Glutamatergic neuron (in vitro differentiated cells): ENCODE measurements at places on chromosomes 12 and 14.

DNA sequence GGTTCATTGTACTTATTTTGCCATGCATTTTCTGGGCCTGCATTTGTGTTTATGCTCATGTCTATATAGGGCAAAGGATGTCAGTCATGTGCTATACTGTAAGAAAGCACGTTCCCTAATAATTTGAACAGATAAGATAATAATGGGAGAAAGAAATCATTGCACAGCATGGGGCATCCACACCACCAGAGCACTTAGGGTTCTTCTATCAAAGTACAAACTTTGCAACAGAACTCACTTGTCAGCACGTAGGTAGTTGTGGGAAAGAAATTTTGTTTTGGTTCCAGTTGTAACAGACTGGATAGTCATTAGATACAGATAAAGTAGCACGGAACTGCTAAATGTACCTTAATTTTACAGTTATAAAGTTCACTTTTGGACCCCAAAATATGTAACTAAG, 10.1 kb downstream of the PPP1CC start:
- H3K4me1 ChIP-seq, result peaks cover 18% of the 10 kb centered on the region
- no peak for DNase-seq
- no peak overlapping the region for H3K27ac ChIP-seq
- H3K36me3 ChIP-seq, result no peaks in the 10 kb centered on the region
- H3K27me3 ChIP-seq, result no peaks in the 10 kb centered on the region

- DNase-seq, result peak; percentile 19
- no peak overlapping the region for H3K27ac ChIP-seq
- H3K4me3 ChIP-seq, result no peak overlapping the region
- H3K27me3 ChIP-seq, result no peaks in the 10 kb centered on the region
These were observed 23.1 kb upstream of the HELB start for GRCh38 chr12:66279123-66279712.

- H3K4me3 ChIP-seq, result peak overlapping the region; percentile 82
- DNase-seq, result no peak
- peaks cover 42% of the 10 kb centered on the region for H3K4me1 ChIP-seq
- peaks cover 6% of the 10 kb centered on the region for H3K36me3 ChIP-seq
These were observed 111.2 kb downstream of the MYRFL start for GRCh38 chr12:69936214-69936731.

DNA sequence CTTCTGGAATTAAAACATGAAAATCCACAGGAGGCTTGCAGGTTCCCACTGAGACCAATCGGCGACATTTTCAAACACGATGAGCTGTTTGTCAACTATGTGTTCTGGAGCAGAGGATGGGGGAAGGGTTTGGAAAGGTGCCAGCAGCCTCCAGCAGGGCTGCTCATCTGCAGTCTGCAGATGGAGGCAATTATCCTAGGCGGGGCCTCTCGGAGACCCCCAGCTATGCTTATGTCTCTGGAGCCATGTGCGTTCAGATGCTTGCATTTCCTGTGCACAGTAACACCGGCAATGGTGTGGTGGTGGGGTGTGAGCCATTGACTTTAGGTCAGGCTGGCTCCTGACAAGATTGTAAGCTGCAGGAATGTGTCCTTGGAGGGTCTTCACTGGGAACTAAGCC, 51.7 kb downstream of the RPH3A start:
- peaks cover 2% of the 10 kb centered on the region for H3K27me3 ChIP-seq
- H3K27ac ChIP-seq, result peak overlapping the region; percentile 4
- H3K4me3 ChIP-seq, result peak overlapping the region; percentile 50
- peaks cover 14% of the 10 kb centered on the region for H3K4me1 ChIP-seq
- H3K36me3 ChIP-seq, result no peaks in the 10 kb centered on the region

DNA sequence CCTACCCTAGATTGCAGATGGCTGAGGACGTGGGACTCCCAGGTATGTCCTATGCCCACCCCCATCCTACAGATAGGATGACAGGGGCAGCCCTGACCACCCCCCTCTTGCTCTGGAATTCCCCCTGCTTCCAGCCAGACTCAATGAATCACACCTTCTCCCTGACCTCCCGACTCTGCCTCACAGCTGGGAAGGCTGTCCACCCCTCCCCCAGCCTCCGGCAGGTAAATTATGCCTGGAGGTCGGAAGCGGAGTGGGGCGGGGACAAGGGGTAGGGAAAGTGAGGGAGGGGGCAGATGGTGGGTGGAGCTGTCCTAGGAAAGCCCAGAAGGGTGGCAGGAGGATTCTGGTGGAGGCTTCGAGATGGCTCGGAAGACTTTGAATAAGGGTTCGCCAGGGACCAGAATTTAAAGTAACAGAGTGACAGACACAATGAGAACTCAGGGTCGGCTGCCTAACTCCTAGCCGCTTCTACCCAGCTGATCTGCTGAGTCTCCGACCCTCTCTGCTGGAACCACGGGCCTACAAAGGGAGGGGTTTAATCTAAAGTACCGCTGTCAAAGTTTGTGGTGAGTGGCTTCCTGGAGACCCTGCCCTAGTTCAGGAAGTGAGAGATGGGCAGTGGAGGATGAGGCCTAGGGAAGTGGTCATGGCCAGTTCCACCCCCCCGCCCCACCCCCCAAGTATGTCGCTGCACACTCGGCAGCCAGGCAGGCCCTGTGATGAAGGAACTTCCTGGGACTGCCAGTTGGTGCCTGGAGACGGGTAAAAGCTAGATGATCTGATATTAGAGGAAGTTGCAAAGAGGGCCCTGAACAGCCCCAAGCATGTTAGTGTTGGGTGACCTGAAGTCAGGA, 4.2 kb downstream of the PLEKHG3 start:
- DNase-seq, result no peak
- H3K36me3 ChIP-seq, result peaks cover 15% of the 10 kb centered on the region
- no peak overlapping the region for H3K27ac ChIP-seq
- H3K4me3 ChIP-seq, result no peak overlapping the region
- H3K4me1 ChIP-seq, result peaks cover 15% of the 10 kb centered on the region

GRCh38 chr14:90809530-90810312, 6.5 kb downstream of the TTC7B start:
- H3K36me3 ChIP-seq, result no peaks in the 10 kb centered on the region
- no peak overlapping the region for H3K4me3 ChIP-seq
- H3K27ac ChIP-seq, result no peak overlapping the region
- H3K27me3 ChIP-seq, result peaks cover 12% of the 10 kb centered on the region
- peaks cover 36% of the 10 kb centered on the region for H3K4me1 ChIP-seq

GRCh38 chr12:21809100-21809499, 34.6 kb upstream of the KCNJ8 start:
- H3K27ac ChIP-seq, result no peak overlapping the region
- H3K4me3 ChIP-seq, result no peak overlapping the region
- no peak for DNase-seq
- no peaks in the 10 kb centered on the region for H3K27me3 ChIP-seq

GRCh38 chr14:87508333-87508732, 484.6 kb downstream of the GALC start:
- no peaks in the 10 kb centered on the region for H3K4me1 ChIP-seq
- H3K4me3 ChIP-seq, result no peak overlapping the region
- H3K27ac ChIP-seq, result no peak overlapping the region
- no peaks in the 10 kb centered on the region for H3K36me3 ChIP-seq
- no peak for DNase-seq

- H3K4me1 ChIP-seq, result no peaks in the 10 kb centered on the region
- no peaks in the 10 kb centered on the region for H3K27me3 ChIP-seq
- H3K4me3 ChIP-seq, result no peak overlapping the region
- peaks cover 6% of the 10 kb centered on the region for H3K36me3 ChIP-seq
- no peak overlapping the region for H3K27ac ChIP-seq
These were observed 866.0 kb upstream of the TMEM132C start for GRCh38 chr12:127401005-127401404.

GRCh38 chr12:24814379-24815113, 134.4 kb downstream of the BCAT1 start:
- no peaks in the 10 kb centered on the region for H3K4me1 ChIP-seq
- no peaks in the 10 kb centered on the region for H3K36me3 ChIP-seq
- H3K4me3 ChIP-seq, result no peak overlapping the region

DNA sequence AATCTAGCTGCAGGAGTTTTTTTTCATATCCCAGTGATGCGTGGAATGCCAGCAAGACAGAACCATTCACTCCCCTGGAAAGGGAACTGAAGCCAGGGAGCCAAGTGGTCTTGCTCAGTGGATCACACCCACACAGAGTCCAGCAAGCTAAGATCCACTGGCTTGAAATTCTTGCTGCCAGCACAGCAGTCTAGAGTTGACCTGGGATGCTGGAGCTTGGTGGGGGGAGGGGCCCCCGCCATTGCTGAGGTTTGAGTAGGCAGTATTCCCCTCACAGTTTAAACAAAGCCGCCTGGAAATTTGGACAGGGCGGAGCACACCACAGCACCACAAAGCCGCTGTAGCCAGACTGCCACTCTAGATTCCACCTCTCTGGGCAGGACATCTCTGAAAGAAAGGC, 86.9 kb upstream of the STXBP6 start:
- no peak overlapping the region for H3K4me3 ChIP-seq
- no peak for DNase-seq
- H3K27me3 ChIP-seq, result peaks cover 3% of the 10 kb centered on the region
- peaks cover 6% of the 10 kb centered on the region for H3K36me3 ChIP-seq
- peaks cover 4% of the 10 kb centered on the region for H3K4me1 ChIP-seq
- H3K27ac ChIP-seq, result no peak overlapping the region

GRCh38 chr14:101357559-101358319, 203.6 kb upstream of the DIO3 start:
- H3K4me1 ChIP-seq, result no peaks in the 10 kb centered on the region
- peaks cover 3% of the 10 kb centered on the region for H3K27me3 ChIP-seq
- H3K36me3 ChIP-seq, result peaks cover 15% of the 10 kb centered on the region
- DNase-seq, result no peak
- no peak overlapping the region for H3K4me3 ChIP-seq
- no peak overlapping the region for H3K27ac ChIP-seq

DNA sequence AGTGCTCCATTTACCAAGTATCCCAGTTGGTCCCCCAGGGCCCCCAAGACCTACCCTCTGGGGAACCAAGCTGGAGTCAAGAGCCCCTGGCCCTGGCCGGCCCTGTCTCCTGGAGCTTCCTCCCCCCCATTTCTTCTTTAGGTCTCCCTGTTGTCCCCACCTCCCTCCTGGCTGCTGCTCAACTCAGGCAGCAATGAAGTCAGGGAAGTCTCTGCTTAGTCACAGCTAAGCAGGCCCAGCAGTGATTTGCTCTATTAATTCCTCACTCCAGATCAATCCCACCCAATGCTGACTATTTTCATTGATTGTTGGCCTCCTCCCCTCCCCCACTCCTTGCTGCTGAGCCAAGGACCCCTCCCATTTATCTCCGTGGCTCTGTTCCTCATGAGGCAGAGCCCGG, 28.3 kb downstream of the VSX2 start:
- H3K4me1 ChIP-seq, result peaks cover 6% of the 10 kb centered on the region
- DNase-seq, result no peak
- H3K36me3 ChIP-seq, result no peaks in the 10 kb centered on the region
- H3K27me3 ChIP-seq, result peaks cover 19% of the 10 kb centered on the region
- H3K4me3 ChIP-seq, result no peak overlapping the region
- no peak overlapping the region for H3K27ac ChIP-seq

DNA sequence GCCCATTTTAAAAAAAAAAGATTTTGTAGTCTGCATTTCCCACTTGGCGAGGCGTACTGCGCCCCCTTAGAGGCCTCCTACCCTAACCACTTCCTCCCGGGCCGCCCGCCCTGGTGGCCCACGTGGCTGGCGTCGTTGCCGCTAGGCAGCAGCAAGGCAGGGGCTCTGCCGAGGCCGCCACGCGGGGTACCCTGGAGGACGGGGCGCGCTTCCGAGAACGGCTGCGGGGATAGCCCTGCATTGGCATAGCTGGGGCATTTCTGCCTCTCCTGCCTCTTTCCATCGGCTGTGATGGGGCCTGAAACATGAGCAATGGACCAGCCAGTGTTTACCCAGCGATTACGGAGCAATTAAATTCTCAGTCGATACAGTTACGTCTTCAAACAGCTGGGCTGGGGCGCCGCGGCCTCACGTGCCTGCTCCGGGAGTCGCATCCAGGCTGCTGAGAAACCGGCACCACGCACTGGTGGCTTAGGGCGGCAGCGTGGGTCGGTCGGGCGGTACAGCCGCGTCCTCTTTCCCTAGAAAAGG, 38.0 kb downstream of the IQSEC3 start:
- H3K4me1 ChIP-seq, result peaks cover 40% of the 10 kb centered on the region
- no peak overlapping the region for H3K4me3 ChIP-seq
- DNase-seq, result no peak
- H3K27me3 ChIP-seq, result peaks cover 8% of the 10 kb centered on the region
- no peak overlapping the region for H3K27ac ChIP-seq

GRCh38 chr14:78399316-78399889, 229.2 kb downstream of the NRXN3 start:
- no peaks in the 10 kb centered on the region for H3K4me1 ChIP-seq
- no peaks in the 10 kb centered on the region for H3K36me3 ChIP-seq
- no peaks in the 10 kb centered on the region for H3K27me3 ChIP-seq
- DNase-seq, result no peak
- no peak overlapping the region for H3K27ac ChIP-seq

DNA sequence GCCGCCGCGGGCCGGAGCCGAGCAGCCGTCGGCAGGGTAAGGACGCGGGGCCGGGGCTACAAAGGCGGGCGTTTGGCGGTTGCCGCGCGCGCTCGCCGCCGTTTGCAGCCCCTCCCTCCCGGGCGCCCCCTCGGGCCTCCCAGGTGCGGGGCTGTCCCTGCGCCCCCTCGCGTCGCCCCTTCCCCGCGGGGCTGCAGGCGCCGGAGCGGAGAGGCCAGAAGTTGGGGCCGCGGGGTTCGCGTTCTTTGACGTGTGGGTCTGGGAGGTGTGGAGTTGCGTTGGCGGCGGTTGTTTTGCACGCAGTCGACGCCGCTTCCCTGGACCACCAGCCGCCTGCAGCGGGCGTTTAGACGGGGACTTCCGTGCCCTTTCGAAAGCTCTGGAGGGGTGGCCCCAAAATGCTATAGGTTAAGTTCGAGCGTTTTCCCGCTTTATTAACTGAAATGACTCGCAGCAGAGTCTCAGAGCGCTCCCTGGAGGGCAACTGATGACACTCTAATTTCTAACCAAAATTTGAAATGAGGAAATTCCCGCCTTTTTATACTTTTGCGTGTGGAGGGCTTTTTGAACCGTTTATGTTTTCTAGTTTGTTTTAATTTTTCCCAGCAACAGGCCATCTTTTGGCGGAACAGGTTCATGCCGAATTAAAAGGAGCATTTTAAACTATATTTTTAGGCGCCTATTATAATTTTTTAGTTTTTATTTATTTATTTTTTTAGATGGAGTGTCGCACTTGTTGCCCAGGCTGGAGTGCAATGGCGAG, 902 bp downstream of the TMPO start:
- peak overlapping the region; percentile 97 for H3K4me3 ChIP-seq
- H3K27ac ChIP-seq, result peak overlapping the region; percentile 89
- H3K27me3 ChIP-seq, result no peaks in the 10 kb centered on the region
- no peaks in the 10 kb centered on the region for H3K36me3 ChIP-seq
- peaks cover 13% of the 10 kb centered on the region for H3K4me1 ChIP-seq
- peak; percentile 65 for DNase-seq

- no peak overlapping the region for H3K27ac ChIP-seq
- no peaks in the 10 kb centered on the region for H3K4me1 ChIP-seq
- no peak overlapping the region for H3K4me3 ChIP-seq
- no peaks in the 10 kb centered on the region for H3K27me3 ChIP-seq
- DNase-seq, result no peak
These were observed 8.2 kb upstream of the CLEC2A start for GRCh38 chr12:9940375-9940774.

- H3K36me3 ChIP-seq, result peaks cover 4% of the 10 kb centered on the region
- H3K4me1 ChIP-seq, result no peaks in the 10 kb centered on the region
- DNase-seq, result no peak
- H3K27ac ChIP-seq, result no peak overlapping the region
- peaks cover 4% of the 10 kb centered on the region for H3K27me3 ChIP-seq
These were observed 21.1 kb downstream of the PRKCH start for GRCh38 chr14:61342486-61342885.
